ENCODE measurements at places on chromosomes 5 and 9. TPM values are rescaled to one million over a fixed set of nuclear protein-coding genes. Genes with fewer than 3 reads are reported as not detected.

DNA sequence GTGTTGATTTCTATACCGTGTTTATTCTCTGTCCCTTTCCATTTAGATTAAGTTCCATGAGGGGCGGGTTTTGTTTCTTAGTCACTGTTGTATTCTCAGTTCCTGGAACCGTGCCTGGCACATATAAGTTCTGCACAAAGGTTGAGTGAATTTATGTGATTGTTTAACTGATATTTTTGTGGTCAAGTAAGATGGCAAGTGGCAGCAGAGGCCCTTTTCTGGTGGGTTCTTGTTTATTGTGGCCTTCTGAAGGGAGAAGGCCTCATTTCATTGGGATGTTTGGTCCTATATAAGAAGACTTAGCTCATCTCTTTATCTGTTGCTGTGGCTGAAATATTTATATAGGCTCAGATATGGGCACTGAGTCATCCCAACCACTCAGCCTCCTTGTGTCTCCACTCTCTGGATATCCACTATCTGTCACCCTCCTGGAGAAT is 262.5 kb downstream of the PSAT1 start:
- DNase-seq, result no peak
- H3K4me1 ChIP-seq, result no peaks in the 10 kb centered on the region
- H3K27me3 ChIP-seq, result no peaks in the 10 kb centered on the region
- H3K36me3 ChIP-seq, result no peaks in the 10 kb centered on the region

The SRD5A1 gene
- 6.3 TPM for total RNA-seq

The SLC27A6 gene
- total RNA-seq, result not detected

DNA sequence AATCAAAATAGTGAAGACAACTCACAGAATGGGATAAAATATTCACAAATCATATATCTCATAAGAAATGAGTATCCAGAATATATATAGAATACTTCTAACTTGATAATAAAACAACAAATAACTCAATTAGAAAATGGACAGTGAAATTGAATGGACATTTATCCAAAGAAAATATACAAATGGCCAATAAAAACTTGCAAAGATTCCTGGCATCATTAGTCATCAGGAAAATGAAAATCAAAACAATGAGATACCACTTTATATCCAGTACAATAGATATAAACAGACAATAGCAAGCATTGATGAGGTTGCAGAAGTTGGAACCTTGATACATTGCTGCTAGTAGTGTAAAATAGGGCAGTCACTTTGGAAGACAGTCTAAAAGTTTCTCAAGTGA is 12.8 kb upstream of the TLR4 start:
- no peak for DNase-seq
- no peak overlapping the region for H3K27ac ChIP-seq
- no peaks in the 10 kb centered on the region for H3K27me3 ChIP-seq
- H3K4me1 ChIP-seq, result no peaks in the 10 kb centered on the region
- H3K36me3 ChIP-seq, result no peaks in the 10 kb centered on the region
- no peak overlapping the region for H3K4me3 ChIP-seq

DNA sequence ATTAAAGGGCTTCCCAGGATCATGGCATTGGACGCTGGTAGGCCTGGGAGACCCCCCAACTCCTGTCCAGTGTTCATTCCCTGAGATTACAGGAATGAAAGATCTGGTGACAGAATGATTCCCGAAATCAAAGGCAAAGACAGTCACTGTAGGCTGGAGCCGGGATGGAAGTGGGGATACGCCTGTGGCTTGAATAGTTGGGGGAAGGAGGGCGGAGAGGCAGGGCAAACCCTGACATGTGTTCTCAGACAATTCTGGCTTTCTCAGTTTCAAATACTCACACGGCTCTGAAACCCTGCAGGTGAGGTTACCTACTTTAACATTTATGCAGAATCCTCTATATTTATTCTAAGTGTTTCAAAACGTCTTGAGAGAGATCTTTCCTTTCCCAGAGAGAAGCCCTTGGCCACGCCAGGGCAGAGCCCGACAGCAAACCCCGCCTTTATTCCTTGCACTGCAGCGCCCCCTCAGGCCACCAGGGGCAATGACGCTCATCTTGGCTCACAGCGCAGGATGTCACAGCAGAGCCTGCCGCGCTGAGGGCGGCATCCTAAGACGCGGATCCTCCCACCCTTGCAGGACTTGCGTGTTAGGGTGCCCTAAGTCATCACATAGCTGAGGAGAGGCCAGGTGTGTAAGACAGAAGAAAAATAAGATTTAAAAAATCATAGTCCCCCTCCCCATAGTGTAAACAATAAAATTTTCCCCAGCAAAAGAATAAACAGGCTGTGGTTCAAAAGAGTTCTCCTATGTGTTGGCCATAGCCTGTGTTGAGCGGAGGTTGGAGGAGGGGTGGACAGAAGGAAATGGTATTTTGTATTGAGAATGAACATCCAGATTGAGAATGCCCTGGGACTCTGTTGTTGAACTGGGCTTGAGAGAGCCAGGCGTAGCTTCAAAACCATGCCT is 284.5 kb downstream of the NTRK2 start:
- H3K4me3 ChIP-seq, result no peak overlapping the region
- no peaks in the 10 kb centered on the region for H3K27me3 ChIP-seq
- H3K27ac ChIP-seq, result no peak overlapping the region
- DNase-seq, result peak; percentile 61

The TSC1 gene
- 33.5 TPM for total RNA-seq

The ROR2 gene
- total RNA-seq, result 0.70 TPM

- peak overlapping the region; percentile 73 for H3K27ac ChIP-seq
- H3K36me3 ChIP-seq, result peaks cover 1% of the 10 kb centered on the region
- no peak for DNase-seq
- H3K4me1 ChIP-seq, result peaks cover 8% of the 10 kb centered on the region
- H3K27me3 ChIP-seq, result no peaks in the 10 kb centered on the region
Measured at GRCh38 chr5:132556153-132556762, 519 bp upstream of the RAD50 start.

DNA sequence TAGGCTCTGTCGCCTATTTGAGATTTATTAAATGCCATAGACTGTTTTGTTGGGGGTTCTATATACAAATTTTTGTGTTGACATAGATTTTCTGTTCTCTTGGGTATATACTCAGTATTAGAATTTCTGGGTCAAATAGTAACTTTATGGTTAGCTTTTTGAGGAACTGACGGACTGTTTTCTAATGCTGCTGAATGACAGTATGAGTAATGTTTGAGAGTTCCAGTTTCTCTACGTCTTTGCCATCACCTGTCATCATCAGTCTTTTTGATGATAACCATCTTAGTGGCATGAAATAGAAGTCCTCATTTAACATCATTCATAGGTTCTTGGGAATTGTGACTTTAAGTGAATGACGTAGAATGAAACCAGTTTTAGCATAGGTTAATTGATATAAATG is 60.1 kb downstream of the CCDC171 start:
- H3K4me1 ChIP-seq, result no peaks in the 10 kb centered on the region
- no peak for DNase-seq
- H3K36me3 ChIP-seq, result no peaks in the 10 kb centered on the region
- no peak overlapping the region for H3K27ac ChIP-seq

DNA sequence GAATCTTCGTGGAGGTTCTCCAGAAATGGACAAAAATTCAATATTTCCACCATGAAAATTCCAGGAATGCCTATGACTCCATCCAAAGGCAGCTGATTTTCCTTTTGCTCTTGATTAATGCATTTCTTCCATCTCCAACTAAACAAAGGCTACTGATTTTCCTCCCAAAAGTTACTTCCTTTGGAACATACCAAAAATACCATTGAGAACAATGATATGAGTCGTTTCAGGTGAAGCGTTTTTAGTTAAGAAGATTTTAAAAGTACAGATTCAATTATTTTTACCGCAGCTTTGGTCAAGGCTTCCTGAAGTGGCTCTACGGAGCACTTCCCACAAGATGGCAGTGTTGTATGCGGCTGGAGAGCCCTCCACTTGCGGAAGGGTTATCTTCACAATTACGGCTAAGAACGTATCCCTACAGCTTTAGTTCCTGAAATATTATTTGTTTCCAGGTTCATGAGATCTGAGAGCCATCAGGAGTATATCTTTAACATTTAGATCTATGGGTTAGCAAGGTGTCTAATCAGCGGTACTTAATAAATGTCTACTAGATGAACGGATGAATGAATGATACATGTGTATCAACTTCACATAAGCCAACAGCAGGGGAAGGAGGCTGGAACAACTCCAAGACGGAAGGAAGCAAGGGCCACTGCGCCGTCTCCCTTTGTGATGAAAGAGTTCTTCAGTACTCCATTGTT is 35.9 kb upstream of the ARSB start:
- H3K27me3 ChIP-seq, result no peaks in the 10 kb centered on the region
- peak; percentile 45 for DNase-seq
- H3K4me1 ChIP-seq, result peaks cover 23% of the 10 kb centered on the region
- H3K27ac ChIP-seq, result no peak overlapping the region
- H3K36me3 ChIP-seq, result no peaks in the 10 kb centered on the region

GRCh38 chr9:19163631-19164030 is 36.3 kb upstream of the PLIN2 start:
- H3K27ac ChIP-seq, result peak overlapping the region; percentile 20
- H3K4me1 ChIP-seq, result peaks cover 10% of the 10 kb centered on the region
- no peaks in the 10 kb centered on the region for H3K36me3 ChIP-seq
- no peaks in the 10 kb centered on the region for H3K27me3 ChIP-seq
- no peak for DNase-seq

The LOX gene
- total RNA-seq, result 0.84 TPM

The PCDHB10 gene
- total RNA-seq, result 0.17 TPM

- no peak overlapping the region for H3K27ac ChIP-seq
- no peak overlapping the region for H3K4me3 ChIP-seq
- no peaks in the 10 kb centered on the region for H3K36me3 ChIP-seq
- peaks cover 14% of the 10 kb centered on the region for H3K4me1 ChIP-seq
Measured at GRCh38 chr5:176392526-176392925, 4.0 kb downstream of the HIGD2A start.

The SPINK5 gene
- total RNA-seq, result 0.42 TPM

DNA sequence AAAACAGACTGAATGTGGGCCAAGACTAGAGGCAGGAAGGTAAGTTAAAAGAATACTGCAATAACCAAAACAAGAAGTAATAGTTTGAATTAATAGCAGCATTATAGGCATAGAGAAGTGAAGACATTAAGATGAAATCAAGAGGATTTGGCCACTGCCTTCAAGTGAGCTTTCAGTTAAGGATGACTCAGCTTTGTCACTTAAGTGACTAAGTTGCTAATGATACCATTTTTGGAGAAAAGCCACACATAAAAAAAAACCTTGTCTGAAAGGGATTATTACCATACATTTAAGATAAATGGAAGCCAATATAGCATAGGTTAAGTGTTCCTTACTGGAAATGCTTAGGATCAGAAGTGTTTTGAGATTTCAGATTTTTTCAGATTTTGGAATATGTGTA is 57.0 kb downstream of the ECPAS start:
- no peak for DNase-seq
- no peak overlapping the region for H3K4me3 ChIP-seq
- no peaks in the 10 kb centered on the region for H3K27me3 ChIP-seq
- no peaks in the 10 kb centered on the region for H3K4me1 ChIP-seq
- H3K27ac ChIP-seq, result no peak overlapping the region
- H3K36me3 ChIP-seq, result peaks cover 31% of the 10 kb centered on the region

The ENTREP1 gene
- 0.09 TPM for total RNA-seq

The GABRA1 gene
- not detected for total RNA-seq

GRCh38 chr5:8756498-8757084 is 789.3 kb downstream of the SEMA5A start:
- no peaks in the 10 kb centered on the region for H3K4me1 ChIP-seq
- no peak overlapping the region for H3K27ac ChIP-seq
- DNase-seq, result no peak
- no peaks in the 10 kb centered on the region for H3K36me3 ChIP-seq

- no peak for DNase-seq
- H3K27ac ChIP-seq, result no peak overlapping the region
- H3K4me1 ChIP-seq, result no peaks in the 10 kb centered on the region
- H3K36me3 ChIP-seq, result no peaks in the 10 kb centered on the region
Measured at GRCh38 chr9:94718936-94719335, 7.6 kb upstream of the AOPEP start.

- H3K36me3 ChIP-seq, result no peaks in the 10 kb centered on the region
- H3K27ac ChIP-seq, result no peak overlapping the region
- no peaks in the 10 kb centered on the region for H3K27me3 ChIP-seq
- H3K4me3 ChIP-seq, result no peak overlapping the region
- no peaks in the 10 kb centered on the region for H3K4me1 ChIP-seq
Measured at GRCh38 chr5:166178411-166179080, 2112.9 kb upstream of the WWC1 start.

GRCh38 chr5:52784737-52785136 is 3.0 kb upstream of the ITGA1 start:
- H3K36me3 ChIP-seq, result no peaks in the 10 kb centered on the region
- H3K27me3 ChIP-seq, result no peaks in the 10 kb centered on the region
- H3K27ac ChIP-seq, result no peak overlapping the region
- H3K4me3 ChIP-seq, result no peak overlapping the region
- no peak for DNase-seq

The TMOD1 gene
- total RNA-seq, result 9.2 TPM

GRCh38 chr9:107007402-107007801 is 144.4 kb downstream of the ZNF462 start:
- no peaks in the 10 kb centered on the region for H3K36me3 ChIP-seq
- H3K27ac ChIP-seq, result no peak overlapping the region
- H3K4me3 ChIP-seq, result no peak overlapping the region
- H3K4me1 ChIP-seq, result no peaks in the 10 kb centered on the region

Measured in liver (tissue), 10 donors.